Natural killer cell (primary cell): ENCODE measurements at places on chromosomes 16 and 17.

- peak; percentile 9 for DNase-seq
Measured at GRCh38 chr16:88383401-88384221, 852 bp downstream of the ZNF469 start.

- DNase-seq = no peak
Measured at GRCh38 chr17:44390250-44390870, 911 bp upstream of the ITGA2B start.

- no peak for DNase-seq
Measured at GRCh38 chr16:82756283-82756599, 129.5 kb downstream of the CDH13 start.

GRCh38 chr17:34406226-34406625 lies 43.2 kb upstream of the CCL1 start:
- DNase-seq = no peak

- no peak for DNase-seq
Measured at GRCh38 chr17:9242983-9243382, 221.7 kb downstream of the NTN1 start.

- DNase-seq = no peak
Measured at GRCh38 chr17:10162096-10162495, 36.3 kb downstream of the GAS7 start.

- DNase-seq = no peak
Measured at GRCh38 chr17:82570277-82570676, 50.7 kb downstream of the FOXK2 start.

DNA sequence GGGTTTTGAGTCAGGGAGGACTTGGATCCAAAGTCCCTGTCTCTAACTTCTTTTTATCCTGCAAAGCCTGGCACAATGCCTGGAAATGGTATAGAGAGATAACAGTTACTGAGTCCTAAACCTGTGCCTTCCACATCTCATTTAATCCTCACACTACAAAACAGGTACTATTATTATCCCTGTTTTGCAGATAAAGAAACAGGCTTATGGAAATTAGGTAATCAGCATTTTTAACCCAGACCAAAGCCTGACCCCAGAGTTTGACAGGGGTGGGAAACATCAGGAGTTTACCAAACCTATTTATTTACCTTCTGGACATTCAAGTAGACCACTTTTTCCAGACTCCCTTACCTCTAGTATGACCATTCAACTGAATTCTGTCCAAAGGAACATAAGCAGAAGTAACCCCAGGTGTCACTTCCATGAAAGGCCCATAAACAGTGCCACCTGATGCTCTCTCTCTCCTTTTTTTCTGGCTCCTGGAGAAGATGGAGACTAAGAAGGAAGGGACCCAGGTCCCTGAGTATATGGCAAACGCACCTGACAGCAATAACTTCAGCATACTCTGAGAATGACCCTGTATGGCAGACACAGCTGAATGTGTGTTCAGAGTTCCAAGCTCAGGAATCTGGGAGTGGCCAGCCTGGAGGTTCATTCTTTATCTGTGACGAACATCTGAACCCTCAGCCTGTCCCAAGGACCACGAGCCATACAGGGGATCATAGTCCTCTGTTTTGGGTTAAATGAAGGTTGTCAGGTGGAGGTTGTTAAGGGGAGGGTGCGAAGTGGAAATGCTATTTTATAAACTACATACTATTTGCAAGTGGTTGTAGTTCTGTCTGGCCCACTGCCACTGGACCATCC lies 62.7 kb downstream of the HLF start:
- DNase-seq = no peak

DNA sequence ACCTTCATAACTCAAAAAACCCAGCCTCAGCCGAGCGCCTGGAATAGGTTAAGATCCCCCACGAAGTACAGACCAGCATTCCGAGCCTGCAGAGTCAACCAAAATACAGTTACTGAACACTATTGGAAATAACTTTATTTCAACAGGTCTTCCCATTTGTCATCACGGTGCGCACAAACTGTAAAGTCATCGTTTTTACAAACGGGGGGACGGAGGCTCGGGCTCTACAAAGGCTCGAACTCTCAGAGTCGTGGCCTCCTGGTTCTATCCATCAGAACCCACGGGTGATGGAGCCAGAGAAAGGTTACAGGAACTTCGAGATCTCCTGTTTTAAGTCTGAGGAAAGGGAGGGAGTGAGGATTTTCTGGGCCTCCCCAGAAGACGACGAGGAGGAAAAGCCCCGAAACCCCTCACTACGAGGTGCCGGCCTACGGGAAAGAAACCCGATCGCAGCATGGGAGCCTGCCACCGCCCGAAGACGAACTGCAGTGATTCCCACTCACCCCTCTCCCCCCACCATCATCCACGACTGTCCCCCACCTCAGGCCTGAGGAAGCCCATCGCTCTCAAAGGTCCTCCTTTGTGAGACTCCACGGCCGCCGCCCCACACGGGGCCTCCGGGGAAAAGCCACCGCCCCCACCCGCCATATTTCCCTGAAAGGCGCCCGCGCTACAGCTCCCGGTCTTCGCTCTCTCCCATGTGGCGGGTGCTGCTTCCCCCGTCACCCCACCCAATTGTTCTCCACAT lies 917 bp downstream of the YWHAE start:
- peak; percentile 50 for DNase-seq

- DNase-seq = peak; percentile 55
Measured at GRCh38 chr16:2475413-2476344, 752 bp downstream of the TBC1D24 start.

GRCh38 chr16:4364196-4365013 lies 7.2 kb upstream of the VASN start:
- no peak for DNase-seq

DNA sequence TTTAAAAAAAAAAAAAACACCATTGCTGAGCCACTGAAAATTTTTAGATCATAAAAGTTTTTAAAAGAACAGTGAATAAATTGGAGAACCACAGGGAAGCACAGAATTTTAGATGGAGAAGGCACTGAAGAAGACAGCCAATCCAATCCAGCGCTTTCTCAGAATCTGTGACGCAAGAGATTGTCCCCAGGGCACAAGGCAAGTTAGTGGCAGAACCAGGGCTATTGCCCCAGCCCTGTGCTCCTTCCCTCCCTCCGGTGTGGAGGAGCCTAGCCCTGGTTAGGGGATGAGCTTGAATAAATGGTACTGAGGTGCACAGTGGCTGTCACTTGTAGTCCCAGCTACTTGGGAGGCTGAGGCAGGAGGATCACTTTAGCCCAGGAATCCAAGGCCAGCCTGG lies 108.3 kb downstream of the ZNF423 start:
- no peak for DNase-seq

DNA sequence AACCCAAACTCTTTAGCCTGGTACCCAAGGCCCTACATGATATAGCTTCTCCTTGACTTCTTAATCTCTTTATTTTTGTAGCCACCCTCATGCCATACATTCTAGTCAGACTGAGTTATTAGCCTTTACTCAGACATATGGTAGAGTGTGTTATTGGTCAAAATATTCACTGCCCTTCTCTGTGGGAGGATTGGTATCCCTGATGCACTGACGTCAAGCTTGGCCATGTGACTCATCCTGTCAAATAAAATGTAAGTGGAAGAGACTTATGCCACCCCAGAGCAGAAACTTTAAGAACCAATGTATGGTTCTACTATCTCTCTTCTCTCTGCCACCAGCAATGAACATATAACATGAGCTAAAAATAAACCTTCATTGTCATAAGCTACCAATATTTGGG lies 12.2 kb upstream of the BEAN1 start:
- no peak for DNase-seq

GRCh38 chr17:50471009-50471905 lies 2.6 kb upstream of the CHAD start:
- no peak for DNase-seq

GRCh38 chr17:1930337-1930645 lies 94.8 kb downstream of the RTN4RL1 start:
- DNase-seq = no peak

DNA sequence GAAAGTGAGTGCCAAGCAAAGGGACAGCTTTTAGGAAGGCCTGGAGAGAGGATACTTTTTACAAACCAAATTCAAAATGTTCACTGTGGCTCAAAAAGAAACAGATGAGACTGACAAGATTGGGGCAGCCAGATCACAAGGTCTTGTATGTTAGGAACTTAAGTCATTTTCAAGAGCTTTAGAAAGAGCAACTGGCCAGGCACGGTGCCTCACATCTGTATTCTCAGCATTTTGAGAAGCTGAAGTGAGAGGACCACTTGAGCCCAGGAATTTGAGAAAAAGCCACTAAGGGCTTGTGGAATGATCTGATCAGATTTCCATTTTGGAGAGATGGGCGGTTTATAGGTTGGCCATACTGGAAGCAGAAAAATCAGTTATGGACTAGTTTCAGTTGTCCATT lies 17.2 kb downstream of the SPAG9 start:
- DNase-seq = no peak

GRCh38 chr16:1708083-1708767 lies 2.2 kb downstream of the MAPK8IP3 start:
- DNase-seq = peak; percentile 42

- no peak for DNase-seq
Measured at GRCh38 chr16:685967-686366, 1.8 kb upstream of the JMJD8 start.

DNA sequence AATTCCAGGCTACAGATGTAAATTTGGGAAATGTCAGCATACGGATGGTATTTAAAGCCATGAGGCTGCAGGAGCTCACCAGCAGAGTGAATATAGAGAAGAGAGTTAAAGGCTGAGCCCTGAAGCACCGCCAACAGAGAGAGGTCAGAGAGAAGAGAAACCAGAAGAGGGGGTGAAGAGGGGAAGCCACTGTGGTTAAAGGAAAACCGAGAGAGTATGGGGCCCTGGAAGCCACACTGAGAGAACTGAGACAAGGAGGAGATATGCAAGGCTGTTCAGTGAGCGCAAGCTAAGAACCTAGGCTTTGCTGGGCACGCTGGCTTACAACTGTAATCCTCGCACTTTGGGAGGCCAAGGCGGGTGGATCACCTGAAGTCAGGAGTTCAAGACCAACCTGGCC lies 24.6 kb downstream of the COPRS start:
- DNase-seq = no peak

GRCh38 chr16:27417047-27417671 lies 15.2 kb downstream of the IL21R start:
- DNase-seq = peak; percentile 9

DNA sequence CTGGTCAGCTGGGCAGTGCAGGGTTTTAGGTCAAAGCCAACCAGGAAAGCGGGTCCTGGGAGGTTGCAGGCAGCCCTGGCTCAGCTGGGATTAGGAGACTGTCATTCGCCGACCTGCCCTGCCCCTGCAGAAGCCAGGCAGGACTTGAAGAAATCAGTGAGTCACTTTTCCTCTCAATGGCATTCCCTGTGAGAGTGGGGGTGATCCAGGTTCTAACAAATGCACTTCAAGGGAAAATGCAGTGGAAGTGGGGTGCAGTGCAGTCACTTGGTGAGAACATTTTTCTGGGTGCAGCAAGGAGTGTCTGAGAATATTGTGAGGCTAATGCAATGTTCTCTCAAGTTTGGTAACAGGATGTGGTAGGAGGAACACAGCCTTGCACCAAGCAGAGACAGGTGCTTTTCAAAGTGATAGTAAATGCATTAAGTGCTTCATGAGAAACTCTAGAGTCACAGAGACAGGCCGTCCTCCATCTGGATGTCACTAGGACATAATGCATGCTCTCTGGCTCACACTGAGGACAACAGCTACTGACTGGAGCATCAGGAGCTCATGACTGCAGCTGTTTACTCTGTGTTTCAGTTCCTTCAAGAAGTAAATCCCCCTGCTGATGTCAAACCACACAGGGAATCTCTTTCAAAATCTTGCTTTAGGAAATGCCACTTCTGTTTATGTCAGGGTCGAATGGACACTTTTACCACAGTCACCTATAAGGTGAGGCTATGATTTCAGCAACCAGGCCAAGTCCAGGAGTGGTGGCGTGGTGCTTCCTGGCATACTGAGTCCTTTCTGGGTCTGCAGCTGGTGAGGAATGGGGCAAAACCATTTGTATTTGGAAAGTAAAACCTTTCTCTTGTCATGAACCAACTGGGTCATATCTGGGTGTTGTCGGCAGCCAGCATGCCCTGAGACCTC lies 16.7 kb downstream of the CDK5R1 start:
- DNase-seq = no peak

DNA sequence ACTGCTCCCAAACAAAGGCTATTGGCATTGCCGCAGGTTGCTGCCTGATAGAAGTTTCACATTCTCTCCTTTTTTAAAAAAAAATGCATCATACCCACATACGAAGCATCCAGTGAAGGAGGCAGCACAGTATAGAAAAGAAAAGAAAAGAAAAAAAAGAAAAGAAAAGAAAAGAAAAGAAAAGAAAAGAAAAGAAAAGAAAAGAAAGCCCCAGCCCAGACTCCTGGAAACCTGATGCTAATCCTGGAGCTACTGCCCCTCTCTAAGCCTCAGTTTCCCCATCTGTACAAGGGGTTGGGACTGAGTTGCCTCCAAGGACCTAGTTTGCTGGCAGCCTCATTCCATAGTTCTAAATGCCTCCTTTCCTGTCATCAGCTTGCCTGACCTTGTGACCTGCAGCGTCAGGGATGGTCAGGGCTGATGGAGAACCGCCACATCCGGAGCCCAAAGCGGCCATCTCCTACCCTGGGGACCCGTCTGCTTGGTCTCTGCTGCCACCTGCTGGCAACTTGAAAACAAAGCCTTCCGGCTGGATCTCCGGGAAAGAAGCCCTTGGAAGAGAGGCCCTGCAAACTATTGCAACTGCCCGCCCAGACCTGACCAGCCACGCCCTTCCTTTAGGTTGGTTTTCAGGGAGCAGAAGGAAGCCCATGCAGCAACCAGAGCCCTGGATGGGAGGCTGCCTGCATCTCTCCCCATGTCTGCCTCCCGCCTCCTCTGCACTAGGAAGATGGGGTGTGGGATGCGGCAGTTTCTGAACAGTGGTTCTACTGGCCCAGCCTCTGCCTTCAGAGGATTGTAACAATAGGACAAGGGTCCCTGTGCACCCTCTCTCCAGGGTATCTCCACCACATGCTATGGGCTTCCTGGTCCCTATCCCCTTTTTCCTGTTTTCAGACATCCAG lies 13.0 kb downstream of the AIPL1 start:
- DNase-seq = peak; percentile 82

GRCh38 chr16:84434800-84435199 lies 66.5 kb downstream of the ATP2C2 start:
- DNase-seq = no peak

GRCh38 chr16:72324578-72324977 lies 152.6 kb upstream of the PMFBP1 start:
- no peak for DNase-seq

- DNase-seq = peak; percentile 57
Measured at GRCh38 chr17:8121681-8122421, 2.1 kb downstream of the HES7 start.

GRCh38 chr17:41891135-41892020 lies 26.2 kb upstream of the KLHL11 start:
- no peak for DNase-seq

DNA sequence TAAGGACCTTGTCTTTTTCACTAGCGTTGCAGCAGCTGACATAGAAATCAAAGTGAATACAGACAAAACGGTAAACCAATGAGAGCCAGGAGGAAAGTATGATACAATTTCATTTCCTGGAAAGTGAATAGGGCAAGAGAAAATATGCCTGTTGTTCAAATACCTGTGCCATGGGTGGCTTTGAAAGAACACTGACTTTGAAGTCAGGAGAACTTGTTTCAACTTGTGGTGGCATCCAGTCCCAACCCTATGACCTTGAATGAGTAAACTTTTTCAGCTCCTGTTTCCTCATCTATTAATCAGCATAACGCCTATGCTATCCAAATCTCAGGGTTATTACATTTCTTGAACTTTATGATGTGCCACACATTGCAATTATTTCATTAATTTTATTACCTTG lies 173.7 kb upstream of the HS3ST3A1 start:
- DNase-seq = no peak
